ENCODE measurements at places on chromosomes 7 and 10. TPM values are rescaled to one million over a fixed set of nuclear protein-coding genes. Genes with fewer than 3 reads are reported as not detected.
A peak's percentile ranks its signal among the peaks of the same experiment; 100 is the strongest.

- no peaks in the 10 kb centered on the region for H3K4me1 ChIP-seq
- peak overlapping the region; percentile 88 for H3K4me3 ChIP-seq
- H3K27me3 ChIP-seq, result no peaks in the 10 kb centered on the region
These were observed 743 bp downstream of the RBM17 start for GRCh38 chr10:6089334-6090219.

- H3K4me1 ChIP-seq, result no peaks in the 10 kb centered on the region
- no peaks in the 10 kb centered on the region for H3K36me3 ChIP-seq
- no peak for DNase-seq
- no peak overlapping the region for H3K27ac ChIP-seq
- H3K27me3 ChIP-seq, result no peaks in the 10 kb centered on the region
- H3K4me3 ChIP-seq, result no peak overlapping the region
These were observed 299.6 kb downstream of the MDFIC start for GRCh38 chr7:115221456-115221855.

The PAPOLB gene
- not detected for polyA plus RNA-seq

The SCART1 gene
- polyA plus RNA-seq, result 3.9 TPM

- no peaks in the 10 kb centered on the region for H3K4me1 ChIP-seq
- no peaks in the 10 kb centered on the region for H3K36me3 ChIP-seq
- no peak overlapping the region for H3K27ac ChIP-seq
- no peak for DNase-seq
These were observed 585.9 kb upstream of the NRP1 start for GRCh38 chr10:33920351-33920750.

DNA sequence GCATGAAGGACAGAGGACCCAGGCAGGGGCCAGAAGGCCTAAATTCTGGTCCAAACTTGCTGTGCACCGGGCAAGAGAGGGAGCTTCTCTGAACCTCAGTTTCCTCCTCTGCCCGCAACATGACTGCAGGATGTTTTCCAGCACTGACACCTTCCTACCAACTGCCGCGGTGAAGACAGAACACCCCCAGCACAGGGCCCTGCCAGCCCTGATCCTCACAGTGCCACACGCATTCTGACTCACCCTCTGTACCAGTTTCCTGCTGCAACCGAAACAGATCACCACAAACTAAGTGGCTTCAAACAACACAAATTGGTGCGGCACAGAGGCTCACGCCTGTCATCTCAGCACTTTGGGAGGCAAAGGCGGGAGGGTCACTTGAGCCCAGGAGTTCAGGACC, 18.1 kb downstream of the MAD1L1 start:
- no peaks in the 10 kb centered on the region for H3K4me1 ChIP-seq
- no peak for DNase-seq
- peaks cover 3% of the 10 kb centered on the region for H3K36me3 ChIP-seq
- no peaks in the 10 kb centered on the region for H3K27me3 ChIP-seq
- H3K4me3 ChIP-seq, result no peak overlapping the region

GRCh38 chr10:113486531-113486930, 66.3 kb upstream of the HABP2 start:
- H3K27me3 ChIP-seq, result no peaks in the 10 kb centered on the region
- H3K4me1 ChIP-seq, result peaks cover 2% of the 10 kb centered on the region
- no peak overlapping the region for H3K27ac ChIP-seq
- no peak for DNase-seq

The NXPH1 gene
- not detected for polyA plus RNA-seq

DNA sequence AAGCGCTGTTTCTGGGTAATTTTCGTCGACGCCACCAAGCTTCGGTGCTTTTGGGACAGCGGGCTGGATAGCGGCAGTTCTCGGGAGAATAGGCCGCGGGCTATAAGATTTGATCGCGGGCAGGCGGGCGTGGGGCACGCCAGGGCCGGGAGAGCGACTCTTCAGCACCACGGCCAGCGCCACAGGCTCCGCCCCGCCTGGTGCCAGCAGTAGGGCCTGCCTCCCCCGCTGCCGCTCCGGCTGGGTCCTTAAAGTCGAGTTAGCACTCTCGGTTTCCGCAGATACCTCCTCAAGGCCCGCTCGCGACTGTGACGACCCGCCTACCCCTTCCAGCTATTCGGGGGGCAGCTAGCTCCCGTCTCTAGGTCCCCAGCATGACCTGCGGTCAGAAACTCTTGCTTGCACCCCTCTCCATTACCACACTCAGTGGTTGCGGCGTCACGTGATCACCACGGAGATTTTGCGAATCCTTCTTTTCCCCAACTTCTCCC, 9.4 kb downstream of the NXPH1 start:
- peaks cover 7% of the 10 kb centered on the region for H3K4me1 ChIP-seq
- peaks cover 26% of the 10 kb centered on the region for H3K27me3 ChIP-seq
- no peak overlapping the region for H3K27ac ChIP-seq
- no peaks in the 10 kb centered on the region for H3K36me3 ChIP-seq
- H3K4me3 ChIP-seq, result no peak overlapping the region

The OR2A2 gene
- not detected for polyA plus RNA-seq

The ABCB4 gene
- polyA plus RNA-seq, result 0.11 TPM

- H3K27ac ChIP-seq, result no peak overlapping the region
- DNase-seq, result no peak
- no peaks in the 10 kb centered on the region for H3K27me3 ChIP-seq
- no peak overlapping the region for H3K4me3 ChIP-seq
- no peaks in the 10 kb centered on the region for H3K4me1 ChIP-seq
These were observed 67.7 kb upstream of the CC2D2B start for GRCh38 chr10:95840121-95840520.

GRCh38 chr10:49617121-49618020, 3.5 kb downstream of the CHAT start:
- H3K4me3 ChIP-seq, result no peak overlapping the region
- H3K27ac ChIP-seq, result no peak overlapping the region
- no peaks in the 10 kb centered on the region for H3K36me3 ChIP-seq
- no peaks in the 10 kb centered on the region for H3K4me1 ChIP-seq
- DNase-seq, result no peak

The OPALIN gene
- polyA plus RNA-seq, result not detected

The SPDYE2B gene
- polyA plus RNA-seq, result not detected

DNA sequence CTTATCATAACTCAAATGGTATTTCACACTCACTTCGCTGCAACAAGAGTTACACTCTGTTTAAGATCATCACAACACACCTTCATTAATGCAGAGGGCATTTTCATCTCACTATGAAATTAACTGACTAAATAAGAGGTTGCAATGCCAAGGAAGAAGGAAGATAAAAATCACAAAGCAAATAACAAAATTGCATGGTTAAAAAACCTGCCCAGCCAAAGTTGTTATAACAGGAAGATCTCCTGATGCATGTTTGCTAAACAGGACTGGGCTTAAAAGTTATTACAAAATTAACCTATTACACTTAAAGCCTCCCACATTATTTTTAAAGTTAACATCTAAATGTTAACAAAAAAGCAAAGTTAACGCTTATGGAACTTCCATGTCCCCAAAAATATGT, 11.8 kb downstream of the FAM13C start:
- H3K4me1 ChIP-seq, result no peaks in the 10 kb centered on the region
- H3K4me3 ChIP-seq, result no peak overlapping the region
- no peaks in the 10 kb centered on the region for H3K27me3 ChIP-seq
- no peak overlapping the region for H3K27ac ChIP-seq
- DNase-seq, result no peak
- no peaks in the 10 kb centered on the region for H3K36me3 ChIP-seq

The NOS3 gene
- 6.0 TPM for polyA plus RNA-seq

The TMEM140 gene
- polyA plus RNA-seq, result 6.5 TPM

GRCh38 chr10:16436367-16436757, 448 bp upstream of the PTER start:
- no peak for DNase-seq
- peaks cover 28% of the 10 kb centered on the region for H3K4me1 ChIP-seq
- H3K27me3 ChIP-seq, result no peaks in the 10 kb centered on the region

DNA sequence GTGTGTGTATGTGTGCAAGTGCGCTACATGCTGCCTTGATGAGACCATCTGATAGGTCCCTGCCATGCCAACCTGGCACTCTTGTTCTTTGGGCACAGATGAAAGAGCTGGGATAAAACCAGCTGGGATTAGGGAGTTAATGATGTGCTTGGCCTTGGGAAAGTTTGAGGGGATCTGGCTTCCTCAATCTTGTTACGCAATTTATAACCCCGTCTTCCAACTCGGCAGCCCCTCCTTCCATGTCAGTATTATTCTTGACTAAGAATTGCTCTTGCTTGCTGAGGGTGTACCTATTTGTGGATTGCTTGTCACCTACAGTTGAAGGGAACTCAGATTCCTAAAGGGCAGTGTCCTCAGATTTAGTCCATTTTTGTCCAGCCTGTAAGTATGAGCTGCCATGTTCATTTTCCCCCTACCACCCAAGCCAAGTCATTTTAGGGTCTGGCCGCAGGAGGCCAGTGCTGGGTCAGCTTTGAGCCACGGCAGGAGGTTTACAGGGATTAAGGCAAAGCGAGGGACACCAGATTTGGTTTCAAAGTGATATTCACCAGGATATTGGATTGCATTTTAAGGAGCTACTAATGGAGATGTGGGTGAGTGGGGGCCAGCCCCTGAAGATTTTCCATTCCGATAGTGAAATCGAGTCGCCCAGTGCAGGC, 34.1 kb upstream of the KCNMA1 start:
- no peak overlapping the region for H3K27ac ChIP-seq
- DNase-seq, result no peak
- no peaks in the 10 kb centered on the region for H3K27me3 ChIP-seq
- H3K4me3 ChIP-seq, result no peak overlapping the region
- H3K4me1 ChIP-seq, result no peaks in the 10 kb centered on the region

DNA sequence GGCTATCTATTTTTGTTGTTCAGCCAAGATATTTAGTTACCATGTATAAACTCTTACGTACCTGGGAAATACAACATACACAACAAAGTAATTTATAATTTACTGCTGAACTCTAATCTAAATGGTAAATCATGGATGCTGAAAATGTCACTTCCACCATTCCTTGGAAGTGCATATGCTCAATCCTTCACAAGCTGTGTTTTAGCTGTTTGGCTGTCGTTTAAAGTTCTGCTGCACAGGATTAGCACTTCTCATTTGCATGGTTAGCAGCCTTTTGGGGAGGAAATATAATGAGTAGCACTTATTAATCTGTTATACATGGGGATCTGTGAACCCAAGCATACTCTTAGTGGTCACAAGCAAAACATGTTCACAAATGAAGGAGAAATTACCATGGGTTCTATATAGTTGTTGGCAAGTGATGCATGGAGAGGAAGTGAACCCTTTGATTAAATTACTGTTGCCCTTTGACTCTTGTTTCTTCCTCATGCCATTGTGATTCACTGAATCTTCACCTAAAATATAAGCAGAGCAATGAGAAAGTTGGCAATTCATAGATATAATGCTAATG, 18.5 kb downstream of the PIK3CG start:
- H3K27me3 ChIP-seq, result no peaks in the 10 kb centered on the region
- no peaks in the 10 kb centered on the region for H3K4me1 ChIP-seq
- no peak overlapping the region for H3K27ac ChIP-seq
- no peak overlapping the region for H3K4me3 ChIP-seq
- no peaks in the 10 kb centered on the region for H3K36me3 ChIP-seq

DNA sequence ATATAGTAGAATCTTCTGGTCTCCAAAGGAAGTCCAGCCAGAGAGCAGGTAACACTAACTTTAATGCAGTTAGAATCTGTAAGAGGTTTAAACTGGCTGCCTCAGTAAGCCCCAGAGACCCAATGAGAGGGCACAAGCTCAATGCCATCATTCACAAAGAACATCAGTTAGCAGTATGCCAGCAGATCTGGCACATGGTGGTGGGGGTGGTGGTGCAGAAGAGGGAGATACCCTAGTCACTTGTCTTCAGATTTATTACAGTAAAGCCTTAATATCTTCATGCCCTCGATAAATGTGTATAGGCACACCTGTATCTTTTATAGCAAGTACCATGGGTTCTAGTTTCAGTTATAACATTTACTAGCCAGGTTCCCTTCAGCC, 86.2 kb downstream of the SORBS1 start:
- peak overlapping the region; percentile 22 for H3K27ac ChIP-seq
- no peaks in the 10 kb centered on the region for H3K27me3 ChIP-seq
- no peak for DNase-seq
- no peak overlapping the region for H3K4me3 ChIP-seq

The MRC1 gene
- polyA plus RNA-seq, result 3.8 TPM

The FAM25A gene
- not detected for polyA plus RNA-seq

GRCh38 chr10:108393089-108393488, 1228.6 kb upstream of the SORCS1 start:
- no peak overlapping the region for H3K27ac ChIP-seq
- H3K4me3 ChIP-seq, result no peak overlapping the region
- no peak for DNase-seq
- no peaks in the 10 kb centered on the region for H3K4me1 ChIP-seq
- no peaks in the 10 kb centered on the region for H3K27me3 ChIP-seq
- H3K36me3 ChIP-seq, result no peaks in the 10 kb centered on the region

The IL6 gene
- polyA plus RNA-seq, result 3.1 TPM

The ACSL5 gene
- polyA plus RNA-seq, result 5.7 TPM

DNA sequence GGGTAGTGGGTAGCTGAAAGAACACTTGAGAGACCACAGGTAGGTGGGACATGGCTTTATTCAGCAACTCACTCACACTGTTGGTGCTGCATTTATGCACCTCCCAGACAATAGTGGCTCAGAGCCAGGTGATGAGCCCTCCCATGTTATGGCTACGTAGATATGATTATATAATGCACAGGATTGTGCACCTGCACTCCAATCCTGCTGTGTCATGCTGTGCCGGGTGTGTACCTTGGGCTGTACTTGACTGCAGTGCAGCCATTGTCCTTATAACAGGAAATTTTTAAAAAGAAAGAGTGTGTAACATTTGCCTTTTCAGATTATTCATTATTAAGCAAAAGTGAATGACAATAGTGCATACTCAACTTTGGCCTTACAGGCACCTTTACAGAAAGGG, 366.1 kb upstream of the BMPER start:
- DNase-seq, result no peak
- no peaks in the 10 kb centered on the region for H3K27me3 ChIP-seq
- H3K4me1 ChIP-seq, result no peaks in the 10 kb centered on the region
- no peaks in the 10 kb centered on the region for H3K36me3 ChIP-seq
- no peak overlapping the region for H3K4me3 ChIP-seq
- no peak overlapping the region for H3K27ac ChIP-seq

- peaks cover 2% of the 10 kb centered on the region for H3K27me3 ChIP-seq
- no peak overlapping the region for H3K4me3 ChIP-seq
- peak overlapping the region; percentile 90 for H3K27ac ChIP-seq
- H3K4me1 ChIP-seq, result peaks cover 78% of the 10 kb centered on the region
These were observed 49.5 kb downstream of the SMURF1 start for GRCh38 chr7:99094401-99094800.

The EVX1 gene
- polyA plus RNA-seq, result 0.05 TPM

- H3K4me3 ChIP-seq, result no peak overlapping the region
- DNase-seq, result no peak
- H3K27me3 ChIP-seq, result no peaks in the 10 kb centered on the region
- H3K36me3 ChIP-seq, result no peaks in the 10 kb centered on the region
- H3K27ac ChIP-seq, result no peak overlapping the region
These were observed 258.2 kb downstream of the MAD1L1 start for GRCh38 chr7:1974290-1975101.

The SEMA3D gene
- 0.19 TPM for polyA plus RNA-seq

GRCh38 chr7:47389171-47389922, 192.6 kb downstream of the TNS3 start:
- H3K4me1 ChIP-seq, result peaks cover 38% of the 10 kb centered on the region
- no peak overlapping the region for H3K27ac ChIP-seq
- H3K27me3 ChIP-seq, result no peaks in the 10 kb centered on the region
- no peak overlapping the region for H3K4me3 ChIP-seq
- peak; percentile 29 for DNase-seq

- H3K27ac ChIP-seq, result no peak overlapping the region
- no peaks in the 10 kb centered on the region for H3K27me3 ChIP-seq
- no peaks in the 10 kb centered on the region for H3K36me3 ChIP-seq
- DNase-seq, result no peak
- H3K4me1 ChIP-seq, result peaks cover 5% of the 10 kb centered on the region
These were observed 10.6 kb downstream of the LSM8 start for GRCh38 chr7:118194571-118194970.

All from pancreas (tissue), 10 donors.